Subcutaneous preadipocyte (primary cell): ENCODE measurements at places on chromosomes 1 and 21. TPM values are rescaled to one million over a fixed set of nuclear protein-coding genes. Genes with fewer than 3 reads are reported as not detected.

LRP8 gene
- total RNA-seq, result 40.4 and 69.0 TPM in 2 replicates

MSH4 gene
- under 0.01 and 0.20 TPM in 2 replicates for total RNA-seq

TNNT2 gene
- not detected in 2 replicates for total RNA-seq

RHBG gene
- not detected in 2 replicates for total RNA-seq
